GM23338 (cell line): ENCODE measurements at places on chromosomes 13 and 19. TPM values are rescaled to one million over a fixed set of nuclear protein-coding genes. Genes with fewer than 3 reads are reported as not detected.

- H3K36me3 ChIP-seq: peaks cover 10% of the 10 kb centered on the region; the same call in 1 of the 2 replicates
- peaks cover 29% of the 10 kb centered on the region for H3K4me1 ChIP-seq
- no peak overlapping the region for H3K4me3 ChIP-seq
- DNase-seq: no peak
- H3K27ac ChIP-seq: no peak overlapping the region
Measured at GRCh38 chr19:53876651-53877224, 5.3 kb upstream of the PRKCG start.

IGFLR1 gene
- total RNA-seq: 7.8 and 14.4 TPM in 2 replicates

LGALS4 gene
- total RNA-seq: 0.87 TPM in 1 of 2 replicates, not detected in the other

DNA sequence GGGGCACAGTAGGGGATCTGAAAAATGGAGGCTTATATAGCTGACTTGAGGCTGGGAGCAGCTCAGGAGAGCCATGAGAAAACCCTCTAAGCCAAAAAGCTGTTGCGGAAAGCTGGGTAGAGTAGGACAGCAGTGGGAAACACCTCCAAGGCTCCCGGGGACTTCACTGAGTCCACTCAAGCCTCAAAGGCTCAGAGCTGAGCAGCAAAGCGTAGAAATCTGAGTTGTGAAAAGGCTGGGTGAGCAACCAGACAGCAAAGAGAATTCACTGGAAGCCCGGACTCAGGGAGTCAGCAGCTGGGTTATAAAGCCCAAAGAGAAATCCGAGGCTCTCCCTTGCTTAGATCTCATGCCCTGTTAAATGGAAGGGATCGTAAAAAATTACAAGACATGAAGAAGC lies 905.0 kb downstream of the EFNB2 start:
- no peak for DNase-seq
- no peaks in the 10 kb centered on the region for H3K27me3 ChIP-seq
- no peak overlapping the region for H3K4me3 ChIP-seq
- no peaks in the 10 kb centered on the region for H3K36me3 ChIP-seq
- no peak overlapping the region for H3K27ac ChIP-seq

DNA sequence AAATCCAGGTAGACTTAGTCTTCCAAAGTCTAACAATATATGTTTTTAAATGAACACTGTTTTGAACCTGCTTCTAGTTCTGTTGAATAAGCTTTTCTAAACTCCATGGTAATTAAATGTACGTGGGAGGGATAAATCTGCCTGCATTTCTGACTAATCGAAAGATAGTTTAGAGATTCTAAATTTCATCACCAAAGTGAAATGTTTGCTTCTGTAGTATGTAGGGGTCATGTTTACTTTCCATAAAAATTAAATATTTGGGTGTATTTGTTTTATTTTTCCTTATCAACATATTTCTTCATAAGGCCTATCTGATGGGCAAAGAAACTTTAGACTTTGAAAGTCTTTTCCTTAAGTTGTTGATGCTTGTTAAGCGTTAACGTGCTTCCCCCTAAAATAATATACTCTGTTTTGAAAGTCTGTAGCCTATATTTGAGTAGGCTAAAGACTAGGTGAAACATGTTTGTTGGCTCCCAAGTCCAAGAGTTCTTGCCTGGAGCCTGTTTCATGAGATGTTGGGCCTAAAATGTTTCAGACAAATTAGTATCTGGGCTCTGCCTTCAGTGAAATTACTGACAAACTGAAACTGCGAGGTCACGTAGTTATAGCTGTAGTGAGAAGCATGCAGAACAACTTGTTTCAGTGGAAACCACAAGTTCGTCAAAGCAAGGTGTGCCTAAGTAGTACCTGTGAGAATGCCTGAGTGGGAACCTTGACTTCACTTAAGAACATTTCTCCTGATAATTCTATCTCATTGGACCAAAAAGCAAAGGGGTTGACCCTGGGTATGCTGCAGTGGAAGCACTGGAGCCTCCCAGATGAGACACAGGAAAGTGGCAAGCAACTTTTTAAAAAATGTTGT lies 126.2 kb downstream of the LMO7 start:
- no peak for DNase-seq
- no peaks in the 10 kb centered on the region for H3K27me3 ChIP-seq
- H3K4me1 ChIP-seq: no peaks in the 10 kb centered on the region; the same call in 1 of the 2 replicates

RUBCNL gene
- 4.2 and 5.9 TPM in 2 replicates for total RNA-seq

SLC10A2 gene
- total RNA-seq: not detected in 2 replicates

IGFL3 gene
- total RNA-seq: not detected in 2 replicates
